ENCODE measurements at places on chromosomes 1 and 21. TPM values are rescaled to one million over a fixed set of nuclear protein-coding genes. Genes with fewer than 3 reads are reported as not detected.

DNA sequence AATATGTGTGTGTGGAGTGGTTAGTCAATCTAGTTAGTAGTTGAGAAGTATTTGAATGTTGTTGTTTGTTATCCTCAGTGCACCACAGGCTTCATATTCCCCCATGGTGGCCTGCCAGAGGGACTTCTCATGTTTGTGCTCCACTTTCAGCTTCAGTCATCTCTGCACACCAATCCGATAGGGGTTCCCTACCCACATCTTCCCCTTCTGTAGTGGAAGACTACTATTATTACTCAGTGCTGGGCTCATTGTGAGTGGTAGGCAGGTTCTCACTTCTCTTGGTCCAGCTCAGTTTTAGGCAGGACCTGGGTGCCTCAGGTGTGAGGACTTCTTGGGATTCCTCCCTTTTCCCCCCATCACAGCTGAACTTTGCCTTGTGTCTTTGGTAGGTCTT is 14.2 kb downstream of the MT1HL1 start:
- H3K27ac ChIP-seq: no peak overlapping the region
- H3K4me1 ChIP-seq: no peaks in the 10 kb centered on the region
- H3K27me3 ChIP-seq: no peaks in the 10 kb centered on the region
- DNase-seq: no peak

GRCh38 chr21:32844653-32845436 is 73.3 kb upstream of the PAXBP1 start:
- H3K27ac ChIP-seq: no peak overlapping the region
- H3K4me1 ChIP-seq: no peaks in the 10 kb centered on the region
- no peaks in the 10 kb centered on the region for H3K36me3 ChIP-seq
- no peak overlapping the region for H3K4me3 ChIP-seq
- no peak for DNase-seq

DNA sequence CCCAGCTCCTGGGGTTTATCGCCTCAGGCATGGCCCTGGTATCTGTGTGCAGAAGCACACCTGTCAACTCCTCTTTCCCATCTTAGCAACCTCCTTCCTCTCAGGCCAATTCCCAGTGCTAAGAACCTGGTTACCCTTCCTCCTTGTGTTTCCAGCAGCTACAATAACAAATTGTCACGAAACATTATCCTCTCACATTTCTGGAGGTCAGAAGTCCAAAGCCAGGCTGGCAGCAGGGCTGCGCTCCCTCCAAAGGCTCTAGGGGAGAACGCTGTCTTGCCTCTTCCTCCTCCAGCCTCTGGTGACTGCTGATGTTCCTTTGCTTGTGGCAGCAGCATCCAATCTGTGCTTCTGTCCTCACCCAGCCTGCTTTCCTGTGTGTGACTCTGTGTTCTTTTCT is 10.7 kb upstream of the MRPS14 start:
- H3K27me3 ChIP-seq: no peaks in the 10 kb centered on the region
- peaks cover 6% of the 10 kb centered on the region for H3K4me1 ChIP-seq
- H3K27ac ChIP-seq: no peak overlapping the region
- H3K4me3 ChIP-seq: no peak overlapping the region
- no peaks in the 10 kb centered on the region for H3K36me3 ChIP-seq

DNA sequence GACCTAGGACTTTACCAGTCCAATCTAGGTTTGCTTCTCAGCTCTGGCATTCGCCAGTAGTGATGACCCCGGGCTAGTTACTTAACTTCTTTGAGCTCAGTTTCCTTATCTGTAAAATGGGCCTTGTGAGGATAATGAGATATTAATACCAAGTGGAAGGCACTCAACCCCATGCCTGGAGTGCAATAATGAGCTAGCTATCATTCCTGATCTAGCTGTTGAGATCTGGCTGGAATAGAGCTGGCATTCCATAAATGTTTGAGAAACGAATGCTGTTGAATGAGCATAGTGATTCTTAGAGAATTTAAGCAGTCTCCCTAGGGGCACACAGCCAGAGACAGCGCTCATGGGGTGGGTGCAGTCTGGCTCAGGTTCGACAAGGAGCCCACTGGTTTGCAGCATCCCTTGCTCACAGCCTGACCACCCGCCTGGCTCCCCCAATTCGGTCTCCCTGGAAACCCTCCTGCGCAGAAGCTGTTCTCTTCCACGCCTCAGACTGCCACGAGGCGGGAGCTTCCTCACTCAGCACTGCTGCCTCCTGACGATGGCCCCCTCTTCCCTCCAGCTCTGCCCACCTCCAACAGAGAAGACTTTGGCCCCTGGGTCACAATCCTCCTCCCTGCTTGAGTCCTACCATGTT is 32.5 kb downstream of the DHCR24 start:
- no peak for DNase-seq
- no peaks in the 10 kb centered on the region for H3K27me3 ChIP-seq
- H3K36me3 ChIP-seq: no peaks in the 10 kb centered on the region
- no peaks in the 10 kb centered on the region for H3K4me1 ChIP-seq
- no peak overlapping the region for H3K27ac ChIP-seq

DNA sequence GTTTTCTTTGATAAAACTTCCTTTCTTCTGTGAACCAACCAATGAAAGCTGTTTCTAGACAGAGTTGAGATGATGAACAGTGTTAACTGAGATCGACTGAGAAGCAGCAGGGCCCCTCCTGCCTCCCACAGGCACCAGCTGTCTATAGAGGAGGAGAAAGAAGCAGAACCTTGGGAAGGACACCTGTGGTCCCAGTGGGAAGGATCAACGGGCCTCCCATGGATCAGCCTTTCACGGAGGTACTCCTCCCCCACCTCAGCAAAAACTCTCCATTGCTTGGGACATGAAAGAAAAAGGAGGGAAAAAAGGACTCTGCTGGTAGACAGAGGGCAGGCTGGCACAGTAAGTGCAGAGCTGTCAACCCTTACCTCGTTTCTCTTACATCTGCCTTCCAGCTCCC is 40.5 kb downstream of the PLPPR5 start:
- H3K27ac ChIP-seq: no peak overlapping the region
- H3K27me3 ChIP-seq: no peaks in the 10 kb centered on the region
- no peak overlapping the region for H3K4me3 ChIP-seq
- no peaks in the 10 kb centered on the region for H3K36me3 ChIP-seq

DNA sequence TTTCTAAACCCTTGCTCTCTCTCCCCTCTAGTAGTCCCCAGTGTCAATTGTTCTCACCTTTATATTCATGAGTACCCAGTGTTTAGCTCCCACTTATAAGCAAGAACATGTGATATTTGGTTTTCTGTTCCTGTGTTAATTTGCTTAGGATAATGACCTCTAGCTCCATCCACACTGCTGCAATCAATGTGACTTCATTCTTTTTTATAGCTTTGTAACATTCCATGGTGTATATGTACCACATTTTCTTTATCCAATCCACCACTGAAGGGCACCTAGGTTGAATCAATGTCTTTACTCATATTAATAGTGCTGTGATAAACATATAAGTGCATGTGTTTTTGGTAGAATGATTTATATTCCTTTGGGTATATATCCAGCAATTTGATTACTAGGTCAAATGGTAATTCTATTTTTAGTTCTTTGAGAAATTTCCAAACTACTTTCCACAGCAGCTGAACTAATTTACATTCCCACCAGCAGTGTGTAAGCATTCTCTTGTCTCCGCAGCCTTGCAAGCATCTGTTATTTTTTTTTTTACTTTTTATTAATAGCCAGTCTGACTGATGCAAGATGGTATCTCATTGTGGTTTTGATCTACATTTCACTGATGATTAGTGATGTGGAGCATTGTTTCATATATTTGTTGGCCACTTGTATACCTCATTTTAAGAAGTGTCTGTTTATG is 277.8 kb downstream of the LTN1 start:
- no peak overlapping the region for H3K27ac ChIP-seq
- H3K4me3 ChIP-seq: no peak overlapping the region
- no peak for DNase-seq
- H3K27me3 ChIP-seq: no peaks in the 10 kb centered on the region
- no peaks in the 10 kb centered on the region for H3K36me3 ChIP-seq
- H3K4me1 ChIP-seq: no peaks in the 10 kb centered on the region

- H3K4me3 ChIP-seq: no peak overlapping the region
- H3K36me3 ChIP-seq: no peaks in the 10 kb centered on the region
These were observed 344.1 kb upstream of the VAMP3 start for GRCh38 chr1:7426780-7427604.

DNA sequence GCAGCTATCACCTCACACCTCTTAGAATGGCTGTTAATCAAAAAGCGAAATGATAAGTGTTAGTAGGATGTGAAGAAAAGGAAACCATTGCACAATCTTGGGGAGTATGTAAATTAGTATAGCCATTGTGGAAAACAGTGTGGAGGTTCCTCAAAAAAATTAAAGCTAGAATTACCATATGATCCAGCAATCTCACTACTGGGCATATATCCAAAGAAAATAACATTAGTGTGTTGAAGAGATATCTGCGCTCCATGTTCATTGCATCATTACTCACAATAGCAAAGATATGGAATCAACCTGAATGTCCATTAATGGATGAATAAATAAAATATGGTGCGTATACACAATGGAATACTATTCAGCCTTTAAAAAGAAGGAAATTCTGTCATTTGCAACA is 68.9 kb downstream of the SNRPE start:
- no peak overlapping the region for H3K4me3 ChIP-seq
- H3K27me3 ChIP-seq: no peaks in the 10 kb centered on the region

AQP10 gene
- total RNA-seq: not detected

ZBTB8B gene
- 0.02 TPM for total RNA-seq

OR2L8 gene
- total RNA-seq: 0.44 TPM

HLX gene
- 7.7 TPM for total RNA-seq

Measured in B cell (primary cell).